ENCODE measurements at places on chromosomes 13 and 19. TPM values are rescaled to one million over a fixed set of nuclear protein-coding genes. Genes with fewer than 3 reads are reported as not detected.

DNA sequence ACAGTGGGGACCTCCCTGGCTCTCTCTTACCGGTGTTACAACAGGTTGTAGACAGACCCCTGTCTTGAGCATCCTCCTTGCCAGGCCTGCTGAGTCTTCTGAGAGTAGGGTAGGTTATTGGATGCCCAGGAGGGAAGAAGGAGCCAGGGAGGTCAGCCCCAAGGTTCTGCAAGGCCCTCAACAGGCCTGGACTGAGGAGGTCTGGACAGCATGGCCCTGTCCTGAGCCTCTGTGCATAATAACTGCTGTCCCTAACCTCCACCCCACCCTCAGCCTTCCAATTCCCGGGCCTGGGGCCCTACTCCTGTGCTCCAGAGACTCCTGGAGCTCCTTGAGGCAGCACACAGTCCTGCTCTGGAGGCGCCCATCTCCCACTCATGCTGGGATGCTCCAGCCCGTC is 336 bp downstream of the CD22 start:
- no peaks in the 10 kb centered on the region for H3K36me3 ChIP-seq
- no peak overlapping the region for H3K27ac ChIP-seq
- no peak for DNase-seq

DNA sequence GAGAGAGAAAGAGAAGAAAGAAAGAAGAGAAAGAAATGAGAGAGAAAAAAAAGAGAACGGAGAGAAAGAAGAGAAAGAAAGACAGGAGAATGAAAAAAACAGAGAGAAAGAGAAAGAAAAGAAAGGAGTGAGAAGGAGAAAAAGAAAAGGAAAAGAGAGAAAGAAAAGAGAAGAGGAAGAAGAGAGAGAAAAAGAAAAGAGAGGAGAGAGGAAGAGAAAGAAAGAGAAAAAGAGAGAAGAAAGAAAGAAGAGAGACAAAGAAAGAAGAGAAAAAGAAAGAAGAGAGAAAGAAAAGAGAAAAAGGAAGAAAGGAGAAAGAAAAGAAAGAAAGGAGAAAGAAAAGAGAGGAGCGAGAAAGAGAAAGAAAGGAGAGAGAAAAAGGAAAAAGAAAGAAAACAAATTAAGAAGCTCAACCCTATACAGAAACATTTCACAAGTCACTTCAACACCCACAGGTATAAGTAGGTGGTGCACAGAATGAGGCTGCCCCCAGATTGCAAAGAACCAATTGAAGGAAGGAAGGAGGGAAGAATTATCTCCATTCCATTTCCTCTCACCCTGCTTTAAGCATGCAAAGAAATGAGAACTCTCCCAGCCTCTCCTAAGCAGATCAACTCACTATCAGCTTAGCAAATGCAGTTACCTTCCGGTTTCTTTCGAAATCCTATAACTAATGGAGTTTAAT is 98.8 kb upstream of the CACNA1A start:
- H3K4me1 ChIP-seq = no peaks in the 10 kb centered on the region
- no peaks in the 10 kb centered on the region for H3K36me3 ChIP-seq
- H3K4me3 ChIP-seq = no peak overlapping the region
- H3K27ac ChIP-seq = no peak overlapping the region
- peaks cover 4% of the 10 kb centered on the region for H3K27me3 ChIP-seq

DNA sequence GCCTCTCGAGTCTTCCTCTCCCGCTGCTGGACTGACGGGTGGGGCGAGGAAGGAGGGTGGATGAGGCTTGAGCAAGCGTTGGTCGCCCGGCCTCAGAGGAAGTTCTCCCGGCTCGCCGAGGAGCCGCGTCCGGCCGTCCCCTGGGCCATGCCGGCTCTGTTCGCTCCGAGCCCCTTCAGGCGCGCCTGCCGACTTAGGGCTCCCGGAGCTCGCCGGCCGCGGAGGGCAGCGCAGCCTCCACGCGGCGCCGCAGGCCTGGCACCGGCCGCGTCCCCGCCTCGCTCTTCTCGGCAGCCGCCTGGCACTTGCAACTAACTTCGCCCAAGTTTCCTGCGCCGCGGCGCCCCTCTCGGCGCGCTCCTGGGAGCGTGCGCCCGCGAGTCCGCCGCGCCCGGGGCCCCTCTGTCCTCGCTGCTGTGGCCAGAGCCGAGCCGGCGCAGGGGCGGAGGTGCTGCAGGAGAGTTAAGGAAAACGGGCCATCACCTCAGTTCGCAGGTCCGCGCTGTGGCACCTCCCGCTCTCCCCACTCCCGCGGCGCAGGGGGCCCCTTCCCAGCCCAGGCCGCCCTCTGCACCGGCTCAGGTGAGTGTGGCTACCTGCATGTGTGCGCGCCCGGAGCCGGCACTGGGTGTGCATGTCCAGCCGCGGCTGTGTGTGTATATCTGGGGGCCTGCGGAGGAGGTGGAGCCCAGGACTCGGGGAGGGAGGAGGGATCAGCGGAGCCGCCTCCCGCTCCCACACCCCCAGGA is 641 bp upstream of the SOX21 start:
- no peak for DNase-seq
- peaks cover 9% of the 10 kb centered on the region for H3K4me1 ChIP-seq
- H3K4me3 ChIP-seq = peak overlapping the region; percentile 27
- no peak overlapping the region for H3K27ac ChIP-seq
- H3K36me3 ChIP-seq = no peaks in the 10 kb centered on the region
- peaks cover 29% of the 10 kb centered on the region for H3K27me3 ChIP-seq

GRCh38 chr13:87324558-87324957 is 346.6 kb upstream of the SLITRK5 start:
- H3K27ac ChIP-seq = no peak overlapping the region
- no peaks in the 10 kb centered on the region for H3K36me3 ChIP-seq
- no peaks in the 10 kb centered on the region for H3K4me1 ChIP-seq
- DNase-seq = no peak
- no peaks in the 10 kb centered on the region for H3K27me3 ChIP-seq

Gene DUXA
- not detected for polyA plus RNA-seq

GRCh38 chr13:44918326-44919103 is 70.8 kb downstream of the NUFIP1 start:
- DNase-seq = peak; percentile 62
- H3K36me3 ChIP-seq = no peaks in the 10 kb centered on the region
- no peaks in the 10 kb centered on the region for H3K27me3 ChIP-seq

DNA sequence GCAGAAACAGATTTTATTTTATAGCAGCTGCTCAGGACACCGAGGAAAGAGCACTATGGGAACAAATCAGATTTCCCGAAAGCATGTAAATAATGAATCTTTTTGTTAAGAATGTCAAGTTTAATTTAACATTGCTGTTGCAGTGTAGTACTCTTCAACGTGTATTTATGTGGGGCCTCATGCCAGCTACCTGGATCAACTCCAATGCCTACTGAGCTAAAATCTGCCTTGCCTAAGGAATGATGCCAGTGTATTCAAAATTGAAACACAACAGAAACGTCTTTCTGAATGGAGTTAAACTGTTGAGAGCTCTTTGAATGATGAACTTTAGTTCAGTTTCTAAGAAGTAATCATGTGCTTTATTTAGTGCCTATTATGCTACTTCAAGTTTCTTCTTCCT is 1379.8 kb upstream of the ATXN8OS start:
- H3K27ac ChIP-seq = no peak overlapping the region
- H3K36me3 ChIP-seq = no peaks in the 10 kb centered on the region
- no peak overlapping the region for H3K4me3 ChIP-seq
- H3K4me1 ChIP-seq = no peaks in the 10 kb centered on the region
- H3K27me3 ChIP-seq = no peaks in the 10 kb centered on the region

GRCh38 chr13:26558987-26559386 is 1.5 kb downstream of the WASF3 start:
- H3K36me3 ChIP-seq = no peaks in the 10 kb centered on the region
- DNase-seq = no peak
- no peak overlapping the region for H3K27ac ChIP-seq
- no peak overlapping the region for H3K4me3 ChIP-seq
- H3K4me1 ChIP-seq = peaks cover 9% of the 10 kb centered on the region

DNA sequence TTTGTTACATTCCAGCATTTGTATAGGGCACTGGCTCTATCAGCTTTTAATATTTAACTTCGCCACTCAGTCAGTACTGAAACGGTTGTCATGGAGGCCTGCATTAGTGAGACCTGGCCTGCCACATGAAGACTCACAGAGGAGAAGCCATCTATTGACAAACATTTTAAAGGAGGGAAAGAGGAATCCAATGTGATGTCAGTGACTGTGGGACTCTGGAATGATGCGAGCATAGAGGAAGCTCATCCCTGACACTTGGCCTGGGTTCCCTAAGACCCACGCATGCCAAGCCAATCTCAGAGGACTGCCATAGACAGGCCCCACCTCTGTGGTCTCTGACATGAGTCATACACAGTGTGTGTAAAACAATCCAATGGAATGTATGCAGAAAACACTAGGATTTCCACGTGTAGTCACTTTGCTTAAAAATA is 7.9 kb upstream of the DPY19L3 start:
- H3K4me3 ChIP-seq = no peak overlapping the region
- H3K36me3 ChIP-seq = no peaks in the 10 kb centered on the region

DNA sequence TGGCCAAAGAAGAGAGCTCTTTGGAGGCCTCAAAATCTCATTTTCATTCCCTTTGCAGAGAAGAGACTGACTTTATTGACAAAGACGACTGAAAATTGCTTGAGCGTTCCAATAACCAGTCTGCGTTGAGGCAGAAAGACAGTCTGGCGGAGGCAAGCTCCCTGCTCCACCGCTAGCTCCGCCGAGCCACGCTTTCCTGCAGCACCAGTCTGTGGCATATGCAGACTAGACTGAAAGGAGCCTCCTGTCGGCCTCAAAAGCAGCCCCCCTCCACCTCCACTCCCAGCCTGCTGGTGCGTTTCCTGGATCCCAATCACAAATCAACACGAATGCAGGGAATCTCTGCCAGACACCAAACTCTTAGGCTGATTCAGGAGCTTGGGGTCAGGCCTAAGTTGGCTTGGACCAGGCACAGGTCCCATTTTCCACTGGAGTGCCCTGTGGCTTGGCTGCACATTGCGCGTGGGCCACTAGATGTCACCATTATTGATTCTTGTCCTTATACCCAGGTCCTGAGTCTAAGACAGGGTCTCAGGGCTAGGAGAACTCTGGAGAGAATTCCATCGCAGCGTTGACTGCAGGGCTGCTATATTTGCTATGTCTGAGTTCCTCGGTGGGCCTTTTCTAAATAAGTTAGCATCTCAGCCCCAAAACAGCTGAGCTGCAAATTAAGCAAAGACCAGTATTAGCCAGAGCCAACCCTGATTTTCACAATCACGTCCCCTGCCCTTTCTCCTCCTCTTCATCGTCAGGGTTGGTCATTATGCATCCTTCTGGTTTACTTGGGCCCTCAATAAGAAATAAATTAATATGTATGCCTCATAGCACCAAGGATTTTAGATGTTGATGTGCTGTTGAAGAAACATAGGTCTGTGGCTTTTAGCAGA is 5.2 kb upstream of the ZNF507 start:
- H3K27ac ChIP-seq = no peak overlapping the region
- no peaks in the 10 kb centered on the region for H3K27me3 ChIP-seq
- H3K4me1 ChIP-seq = peaks cover 3% of the 10 kb centered on the region
- DNase-seq = no peak
- no peaks in the 10 kb centered on the region for H3K36me3 ChIP-seq
- H3K4me3 ChIP-seq = no peak overlapping the region

GRCh38 chr13:24199016-24199415 is 38.5 kb downstream of the SPATA13 start:
- H3K27ac ChIP-seq = no peak overlapping the region
- H3K4me1 ChIP-seq = no peaks in the 10 kb centered on the region
- H3K36me3 ChIP-seq = no peaks in the 10 kb centered on the region
- no peak overlapping the region for H3K4me3 ChIP-seq
- no peaks in the 10 kb centered on the region for H3K27me3 ChIP-seq

DNA sequence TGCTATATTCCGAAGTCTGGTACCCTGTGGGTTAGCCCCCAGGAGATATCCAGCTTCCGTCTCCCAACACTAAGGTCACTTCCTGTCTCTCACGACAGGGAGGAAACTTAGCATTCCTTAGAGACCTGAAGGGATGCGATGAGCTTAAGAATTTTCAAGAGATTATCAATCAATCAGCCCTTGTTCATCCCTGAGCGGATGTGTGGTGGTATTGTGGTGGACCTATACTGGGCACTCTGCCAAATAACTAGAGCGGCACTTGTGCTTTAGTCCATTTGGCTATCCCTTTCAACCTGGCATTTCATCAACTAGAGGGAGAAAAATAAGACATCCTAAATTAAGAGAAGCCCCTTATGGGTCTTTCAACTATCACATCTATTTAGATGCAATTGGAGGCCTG is 30.9 kb upstream of the ZNF562 start:
- no peak overlapping the region for H3K4me3 ChIP-seq
- no peaks in the 10 kb centered on the region for H3K27me3 ChIP-seq
- H3K27ac ChIP-seq = no peak overlapping the region
- H3K4me1 ChIP-seq = peaks cover 4% of the 10 kb centered on the region
- no peak for DNase-seq
- H3K36me3 ChIP-seq = no peaks in the 10 kb centered on the region

Gene CCNE1
- 11.2 TPM for polyA plus RNA-seq

DNA sequence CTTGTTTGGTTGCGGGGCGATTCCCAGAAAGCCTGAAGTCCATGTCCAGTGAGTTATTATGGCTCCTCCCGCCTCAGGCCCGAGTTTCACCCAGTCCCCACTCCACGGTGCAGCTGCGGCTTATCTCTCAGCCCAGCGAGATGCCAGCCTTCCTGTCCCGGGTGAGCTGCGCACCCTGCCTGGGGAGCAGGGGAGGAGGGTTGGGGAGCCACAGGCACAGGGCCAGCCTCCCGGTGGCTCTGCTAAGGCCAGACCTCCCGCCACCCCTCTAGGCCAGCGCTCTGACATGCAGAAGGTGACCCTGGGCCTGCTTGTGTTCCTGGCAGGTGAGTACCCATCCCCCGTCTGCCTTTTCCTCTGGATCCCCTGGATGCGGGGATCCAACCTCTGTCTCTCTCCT is 3.5 kb downstream of the FXYD3 start:
- H3K27me3 ChIP-seq = no peaks in the 10 kb centered on the region
- H3K27ac ChIP-seq = peak overlapping the region; percentile 87
- H3K4me1 ChIP-seq = peaks cover 82% of the 10 kb centered on the region
- H3K4me3 ChIP-seq = peak overlapping the region; percentile 93
- no peak for DNase-seq
- peaks cover 19% of the 10 kb centered on the region for H3K36me3 ChIP-seq

GRCh38 chr13:113546571-113547237 is 37.8 kb upstream of the TFDP1 start:
- H3K4me3 ChIP-seq = no peak overlapping the region
- DNase-seq = no peak
- no peaks in the 10 kb centered on the region for H3K27me3 ChIP-seq
- H3K4me1 ChIP-seq = peaks cover 5% of the 10 kb centered on the region
- no peak overlapping the region for H3K27ac ChIP-seq

Gene KCNN4
- polyA plus RNA-seq = 10.5 TPM

- H3K36me3 ChIP-seq = peaks cover 28% of the 10 kb centered on the region
- no peaks in the 10 kb centered on the region for H3K4me1 ChIP-seq
- H3K27me3 ChIP-seq = no peaks in the 10 kb centered on the region
- H3K27ac ChIP-seq = no peak overlapping the region
Measured at GRCh38 chr19:651114-651818, 11.6 kb downstream of the FGF22 start.

DNA sequence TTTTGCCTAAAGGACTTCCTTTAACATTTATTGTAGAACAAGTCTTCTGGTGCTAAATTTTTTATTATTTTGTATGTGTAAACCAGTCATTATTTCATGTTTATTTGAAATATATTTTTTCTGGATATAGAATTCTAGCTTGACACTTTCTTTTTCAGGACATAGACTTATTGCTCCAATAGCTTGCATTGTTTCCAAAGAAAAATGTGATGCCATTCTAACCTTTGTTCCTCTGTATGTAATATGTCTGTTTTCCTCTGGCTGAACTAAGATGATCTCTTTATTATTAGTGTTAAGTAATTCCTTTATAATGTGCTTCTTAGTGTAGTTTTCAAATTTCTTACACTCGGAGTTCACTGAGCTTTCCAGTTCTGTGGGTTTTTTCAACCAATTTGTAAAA is 174.1 kb upstream of the STARD13 start:
- no peak overlapping the region for H3K4me3 ChIP-seq
- no peaks in the 10 kb centered on the region for H3K27me3 ChIP-seq
- no peaks in the 10 kb centered on the region for H3K4me1 ChIP-seq
- no peaks in the 10 kb centered on the region for H3K36me3 ChIP-seq
- no peak for DNase-seq

Gene TNNI3
- polyA plus RNA-seq = 4.1 TPM

All from keratinocyte (primary cell).